ENCODE measurements at places on chromosomes 2 and 18.

GRCh38 chr2:76314271-76315020, 603.7 kb upstream of the GCFC2 start:
- no peak for DNase-seq

DNA sequence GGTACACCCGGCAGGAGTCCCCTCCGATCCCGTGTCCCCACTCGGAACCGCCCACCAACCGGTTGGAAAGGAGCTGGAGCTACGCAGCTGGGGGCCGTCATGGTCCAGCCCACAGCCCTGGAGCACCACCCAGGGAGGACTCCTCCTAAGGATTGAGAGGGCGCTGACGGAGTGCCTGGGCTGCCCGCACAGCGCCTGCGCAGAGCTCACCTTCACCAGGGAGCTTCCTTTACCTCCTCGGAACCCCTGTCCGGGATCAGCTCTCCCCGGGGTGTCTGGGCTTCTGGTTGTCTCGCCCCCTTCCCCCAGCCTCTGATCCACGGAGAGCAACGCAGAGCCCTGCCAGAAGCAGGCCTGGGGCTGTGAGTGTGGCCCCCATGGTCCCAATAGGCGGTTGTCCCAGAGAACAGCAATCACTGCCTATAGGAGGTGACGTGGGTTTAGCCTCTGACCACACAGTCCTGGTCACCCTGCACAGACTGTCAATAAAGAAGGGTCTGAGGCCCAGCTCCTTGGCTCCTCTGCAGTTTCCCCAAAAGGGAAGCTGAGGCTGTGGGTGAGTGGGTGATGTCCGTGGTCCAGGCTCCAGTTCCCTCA, 14.6 kb downstream of the ALPG start:
- no peak for DNase-seq

- no peak for DNase-seq
Observed at GRCh38 chr2:191358325-191359025, 113.3 kb downstream of the MYO1B start.

- no peak for DNase-seq
Observed at GRCh38 chr2:99200076-99200800, 19.3 kb downstream of the MRPL30 start.

GRCh38 chr2:98460573-98461497, 16.2 kb downstream of the INPP4A start:
- DNase-seq = peak; percentile 49

Data from NK-92 treated with Interleukin-12 subunit alpha and Interleukin-12 subunit beta, amount 100 ng/mL, for 24 hours (cell line).